NCI-H510A treated with DMSO at 0.1 percent for 48 hours (cell line): ENCODE measurements at places on chromosomes 5 and 9.

- DNase-seq, result no peak
These were observed 30.2 kb downstream of the ZFAND5 start for GRCh38 chr9:72334658-72335337.

DNA sequence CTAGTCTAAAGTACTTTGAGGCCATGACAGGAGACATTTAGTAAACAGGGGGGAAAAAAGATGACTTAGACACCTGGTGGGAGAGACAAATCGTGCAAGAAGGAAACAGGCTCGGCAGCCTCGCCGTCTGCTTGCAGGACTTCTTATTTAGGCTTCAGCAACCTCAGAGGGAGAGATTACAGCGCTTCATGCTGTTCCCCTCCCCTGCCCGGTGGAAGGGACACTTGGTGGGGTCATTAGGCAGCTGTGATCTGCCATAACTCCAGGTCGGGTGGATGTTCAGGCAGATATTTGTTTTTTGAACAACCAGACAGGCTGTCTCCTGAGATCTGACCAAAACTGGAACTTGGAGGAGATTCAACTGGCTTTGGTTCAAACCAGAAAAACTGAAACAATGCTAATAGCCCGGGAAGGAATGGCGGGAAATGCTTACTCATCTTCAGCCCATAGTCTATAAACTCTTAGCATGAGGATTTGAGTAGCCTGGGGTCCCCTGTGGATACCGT lies 38.1 kb upstream of the CD180 start:
- no peak for DNase-seq

GRCh38 chr9:14170392-14170931 lies 143.5 kb downstream of the NFIB start:
- no peak for DNase-seq

DNA sequence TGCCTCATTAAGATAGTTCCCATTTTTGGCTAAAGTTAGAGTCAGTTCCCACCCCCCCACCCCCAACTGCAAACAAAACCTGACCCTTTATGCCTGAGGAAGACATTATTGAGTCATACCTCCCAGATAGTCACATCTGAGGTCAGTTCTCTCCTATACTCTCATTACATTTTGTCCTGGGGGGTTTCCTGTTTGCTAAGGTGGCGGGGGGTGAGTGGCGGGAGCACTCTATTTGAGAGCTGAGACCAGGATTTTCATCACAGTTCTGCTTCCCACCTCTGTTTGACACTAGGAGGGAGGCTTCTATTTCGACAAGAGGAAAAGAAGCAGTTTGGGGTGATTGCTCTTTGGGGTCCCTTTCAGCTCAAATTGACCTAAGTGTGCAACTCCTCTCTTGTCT lies 59.4 kb upstream of the ICE1 start:
- no peak for DNase-seq

GRCh38 chr9:98007251-98007928 lies 24.2 kb downstream of the ANP32B start:
- no peak for DNase-seq

- no peak for DNase-seq
These were observed 8.5 kb downstream of the DMXL1 start for GRCh38 chr5:119079318-119079921.

DNA sequence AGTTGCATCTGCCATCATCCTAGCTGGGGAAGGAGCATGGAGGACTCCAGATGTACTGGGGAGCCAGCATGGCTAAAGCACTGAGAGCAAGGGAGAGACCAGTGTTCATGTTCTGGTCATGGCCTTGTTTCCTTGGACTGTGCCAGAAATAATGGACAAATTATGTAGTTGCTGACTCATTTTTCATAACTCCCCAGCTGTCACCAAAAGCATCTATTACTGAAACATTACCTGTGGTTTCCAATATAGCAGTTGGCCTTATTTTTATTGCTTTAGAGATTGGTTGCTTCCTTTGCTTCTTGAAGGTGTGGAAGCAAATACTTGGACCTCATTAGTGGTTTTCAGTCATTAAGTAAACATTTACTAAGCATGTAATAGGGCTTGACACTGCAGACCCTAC lies 11.3 kb downstream of the RALGPS1 start:
- DNase-seq, result peak; percentile 28

GRCh38 chr5:117590944-117591343 lies 1016.3 kb upstream of the SEMA6A start:
- DNase-seq, result no peak

DNA sequence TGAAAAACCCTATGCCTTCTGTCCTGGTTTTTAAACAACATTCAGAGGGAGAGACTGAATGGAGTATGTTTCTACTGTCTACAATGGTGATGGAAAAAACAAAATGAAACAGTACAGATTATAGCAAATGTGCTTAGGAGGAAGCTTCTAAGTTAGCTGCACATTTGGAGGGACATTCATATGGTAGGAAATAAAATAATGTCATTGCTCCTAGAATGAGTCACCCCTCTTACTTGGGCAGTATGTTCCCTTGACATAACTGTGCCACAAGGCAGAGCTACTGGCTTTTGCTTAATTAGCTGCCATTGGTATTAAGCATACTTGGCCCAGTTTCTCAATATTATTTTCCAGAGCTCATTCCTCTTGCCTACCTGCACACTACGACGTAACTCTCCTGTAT lies 128.9 kb downstream of the GDNF start:
- no peak for DNase-seq

GRCh38 chr5:138989720-138990119 lies 114.6 kb upstream of the LRRTM2 start:
- no peak for DNase-seq

- no peak for DNase-seq
These were observed 95.5 kb downstream of the ARHGAP26 start for GRCh38 chr5:142865631-142866030.

- DNase-seq, result no peak
These were observed 22.3 kb upstream of the MIER3 start for GRCh38 chr5:56974241-56974640.

DNA sequence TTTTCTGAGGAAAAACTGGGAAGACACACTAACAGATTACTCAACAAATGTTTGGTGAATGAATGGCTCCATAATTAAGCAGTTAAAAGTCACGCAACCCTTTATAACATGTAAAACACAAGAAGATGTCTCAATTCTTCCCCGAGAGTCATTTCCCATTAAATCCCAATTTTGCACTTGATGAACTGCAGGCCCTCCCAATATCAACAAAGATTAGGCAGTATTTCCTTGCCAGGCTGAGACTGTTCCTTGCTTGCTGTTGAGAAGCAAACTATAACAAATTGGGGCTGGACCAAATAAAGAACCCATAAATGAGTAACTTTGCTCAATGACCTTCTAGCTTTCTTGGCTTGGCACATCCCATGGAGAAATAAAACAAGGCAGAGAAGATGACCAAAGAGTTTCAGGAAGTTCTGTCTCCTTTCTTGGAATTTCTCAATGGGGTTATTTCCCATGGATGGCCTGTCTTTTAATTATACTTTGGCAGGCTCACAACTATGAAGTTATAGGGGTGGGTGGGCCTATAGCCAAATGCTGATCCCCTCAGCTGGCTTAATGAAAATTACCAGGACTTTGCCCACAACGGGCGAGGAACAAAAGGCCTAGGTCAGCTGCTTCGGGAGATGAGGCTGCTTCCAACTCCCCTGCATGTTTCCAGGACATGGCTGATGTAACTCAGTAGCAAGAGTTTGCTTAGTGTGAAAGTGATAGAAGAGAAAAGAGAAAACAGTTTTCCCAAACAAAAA lies 243.1 kb upstream of the RFX3 start:
- DNase-seq, result no peak

DNA sequence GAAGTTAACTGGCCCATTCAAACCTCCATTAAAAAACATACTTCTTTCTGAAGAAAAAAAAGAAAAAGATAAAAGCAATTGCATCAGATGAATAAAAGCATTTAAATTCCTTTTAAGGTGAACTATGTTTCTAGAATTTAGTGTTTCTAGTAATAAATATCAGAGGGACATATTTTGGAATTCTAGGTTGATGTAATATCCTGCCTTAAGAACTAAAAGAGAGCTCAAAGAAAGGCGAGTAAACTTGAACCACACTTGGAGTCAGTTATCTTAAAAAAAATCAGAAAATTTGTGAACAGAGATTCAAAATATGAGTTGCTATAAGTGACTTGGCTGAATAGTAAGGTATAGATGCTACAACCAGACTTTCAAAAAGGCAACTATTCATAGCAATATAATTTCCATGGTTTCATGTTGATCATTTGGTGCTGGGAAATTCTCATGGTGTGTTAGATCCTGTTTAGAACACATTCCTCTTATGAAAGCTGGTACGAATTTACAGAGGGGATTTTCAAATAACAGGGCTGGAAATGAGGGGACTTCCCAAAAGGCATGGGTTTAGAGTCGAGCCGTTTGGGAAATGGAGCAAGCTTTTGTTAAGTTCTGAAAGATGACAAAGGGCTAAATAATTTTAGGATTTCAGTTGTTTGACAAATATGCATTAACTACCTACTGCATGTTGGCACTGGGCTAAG lies 37.6 kb upstream of the RAI14 start:
- DNase-seq, result no peak

DNA sequence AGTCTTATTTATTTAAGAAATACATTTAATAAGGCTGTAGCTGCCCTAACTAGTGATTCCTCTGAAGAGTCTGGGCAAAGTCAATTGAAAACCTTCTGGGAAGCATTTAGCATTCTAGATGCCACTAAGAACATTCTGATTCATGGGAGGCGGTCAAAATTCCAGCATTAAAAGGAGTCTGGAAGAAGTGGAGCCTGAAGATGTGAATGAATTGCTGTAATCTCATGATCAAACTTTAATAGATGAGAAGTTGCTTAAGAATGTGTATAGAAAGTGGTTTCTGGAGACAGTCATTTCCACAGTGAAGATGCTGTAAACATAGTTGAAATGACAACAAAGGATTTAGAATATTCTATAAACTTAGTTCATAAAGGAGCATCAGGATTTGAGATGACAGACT lies 61.4 kb downstream of the WDR41 start:
- no peak for DNase-seq

DNA sequence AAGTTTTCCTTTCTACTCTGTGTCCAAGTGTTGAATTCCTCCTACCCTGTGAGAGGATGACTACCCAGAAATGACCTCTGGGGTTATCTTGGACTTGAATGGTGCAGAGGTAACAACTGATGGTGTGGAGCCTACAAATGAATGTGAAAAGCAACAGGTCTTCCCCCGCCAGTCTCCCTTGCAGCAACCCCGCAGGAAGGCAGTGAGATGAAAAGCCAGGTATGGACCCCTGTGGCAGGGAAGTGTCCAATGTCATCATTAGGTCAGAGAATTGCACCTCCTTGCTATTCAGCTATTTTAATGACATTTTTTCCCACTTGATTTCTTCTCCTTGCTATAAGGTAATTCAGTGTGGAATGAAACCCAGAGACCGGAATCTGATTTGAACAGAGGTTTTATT lies 58.5 kb downstream of the MAT2B start:
- DNase-seq, result no peak

DNA sequence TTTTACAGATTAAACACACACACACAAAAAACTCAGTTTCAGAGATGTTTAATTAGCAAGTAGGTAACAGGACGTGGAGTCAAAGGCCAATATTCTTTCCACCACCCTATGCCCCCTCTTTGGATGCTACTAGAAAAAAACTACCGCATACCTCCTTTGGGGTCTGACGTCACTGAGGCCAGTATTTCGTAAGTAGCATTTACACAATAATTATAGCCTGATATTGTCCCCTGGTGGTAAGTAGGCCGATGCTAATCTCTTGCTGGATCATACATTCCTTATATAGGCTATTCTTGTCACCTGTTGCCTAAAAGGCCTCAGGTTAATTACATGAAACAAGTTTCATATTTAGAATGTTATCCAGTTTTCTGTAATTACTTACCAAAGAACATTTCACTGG lies 21.0 kb upstream of the SMARCA2 start:
- no peak for DNase-seq

- no peak for DNase-seq
These were observed 597 bp upstream of the SLC34A3 start for GRCh38 chr9:137229903-137230704.

- peak; percentile 80 for DNase-seq
These were observed 206.8 kb downstream of the SAXO1 start for GRCh38 chr9:18826248-18826647.

DNA sequence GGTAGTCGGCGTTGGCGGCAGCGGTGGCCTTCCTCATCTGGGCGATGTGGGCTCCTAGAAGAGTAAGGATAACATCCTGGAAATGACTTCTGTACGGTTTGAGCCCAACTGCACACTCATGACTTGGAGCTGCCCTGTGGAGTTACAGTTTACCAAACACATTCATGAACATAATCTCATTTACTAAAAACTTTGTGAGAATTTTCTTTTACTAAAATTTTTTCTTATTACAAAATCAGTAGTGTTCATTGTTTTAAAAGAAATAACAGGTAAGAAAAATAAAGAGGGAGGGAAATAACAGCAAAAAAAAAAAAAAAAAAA lies 5.3 kb downstream of the FOXE1 start:
- no peak for DNase-seq

DNA sequence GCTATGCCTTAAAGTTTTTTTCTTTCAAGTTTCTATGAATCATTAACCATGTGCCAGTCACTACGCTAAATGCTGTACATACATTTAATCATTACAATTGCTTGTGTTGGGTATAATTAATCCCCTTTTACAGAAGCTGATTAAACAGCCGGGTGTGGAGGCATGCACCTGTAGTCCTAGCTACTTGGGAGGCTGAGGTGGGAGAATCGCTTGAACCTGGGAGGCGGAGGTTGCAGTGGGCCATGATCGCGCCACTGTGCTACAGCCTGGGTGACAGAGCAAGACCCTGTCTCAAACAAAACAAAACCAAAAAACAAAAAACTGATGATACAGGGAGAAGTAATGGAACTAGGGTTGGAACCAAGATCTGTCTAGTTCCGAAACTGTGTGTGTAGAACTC lies 1.2 kb upstream of the UBE2R2 start:
- no peak for DNase-seq

- DNase-seq, result peak; percentile 15
These were observed 17.4 kb downstream of the CDH9 start for GRCh38 chr5:27020973-27021372.

DNA sequence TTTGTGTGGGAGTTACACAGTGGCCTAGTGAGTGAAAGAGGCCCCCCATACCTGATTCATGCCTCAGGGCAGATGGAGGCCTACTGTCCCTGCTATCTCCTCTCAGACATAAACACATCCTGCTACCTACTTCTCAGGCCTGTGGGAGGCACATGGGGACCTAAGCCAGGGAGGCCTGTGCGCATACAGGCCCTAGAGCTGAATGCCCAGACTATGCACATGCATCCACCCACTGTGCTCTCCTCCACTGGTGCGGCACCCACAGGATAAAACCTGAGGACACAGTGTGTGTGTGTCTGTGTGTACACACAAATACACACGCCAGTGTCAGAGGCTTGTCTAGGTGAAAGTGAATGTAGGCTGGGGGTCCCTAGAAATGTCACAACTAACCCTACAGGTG lies 1.4 kb downstream of the PAX5 start:
- no peak for DNase-seq

GRCh38 chr9:132268725-132269352 lies 85.9 kb downstream of the SETX start:
- DNase-seq, result peak; percentile 73

- no peak for DNase-seq
These were observed 61.6 kb downstream of the CXXC5 start for GRCh38 chr5:139709582-139710318.
